ENCODE measurements at places on chromosomes 13 and 19.

DNA sequence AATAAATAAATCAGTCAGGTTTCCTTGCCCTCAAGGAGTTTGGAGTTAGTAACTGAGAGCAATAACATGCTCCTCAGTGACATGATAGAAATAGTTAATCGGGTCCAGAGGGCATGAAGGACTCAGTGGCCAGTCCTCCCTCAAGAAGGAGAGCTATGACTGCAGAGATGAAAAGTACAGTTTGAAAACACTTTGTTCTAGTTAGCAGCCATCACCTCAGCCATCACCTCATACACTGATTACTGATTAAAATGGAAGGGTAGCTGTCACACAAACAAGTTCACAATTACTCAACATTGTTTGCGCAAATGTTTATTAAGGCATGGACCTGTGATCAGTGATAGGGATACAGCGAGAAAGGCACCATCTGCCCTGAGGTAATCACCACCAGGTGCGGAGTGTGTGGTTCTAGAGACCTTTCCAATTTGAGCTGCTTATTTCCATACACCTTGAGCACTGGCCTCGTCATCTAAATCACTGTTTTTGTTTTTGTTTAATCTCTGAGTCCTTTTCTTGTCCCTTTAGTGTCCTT, 85.3 kb upstream of the RAP2A start:
- DNase-seq: no peak

- no peak for DNase-seq
Observed at GRCh38 chr13:110297766-110298504, 9.0 kb downstream of the COL4A1 start.

GRCh38 chr19:12937093-12937926, 1.1 kb upstream of the CALR start:
- DNase-seq: no peak

DNA sequence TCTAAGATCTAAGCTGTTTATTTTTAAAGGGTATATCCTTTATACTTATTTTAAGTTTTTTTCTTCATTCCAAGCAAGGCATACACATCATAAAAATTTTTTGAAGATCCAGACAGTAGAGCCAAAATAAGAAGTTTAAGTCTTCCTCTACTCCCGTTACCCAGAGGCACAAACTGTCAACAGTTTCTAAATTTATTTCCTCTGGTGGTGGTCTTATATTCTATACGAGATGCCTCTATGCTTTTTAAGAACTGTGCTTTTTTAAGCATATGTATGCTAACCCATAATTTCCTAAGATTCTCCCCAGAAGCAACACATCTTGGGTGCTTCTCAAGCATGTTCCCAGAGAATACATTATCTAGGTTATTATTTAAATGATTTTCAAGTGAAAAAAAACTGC, 383.6 kb downstream of the COG6 start:
- no peak for DNase-seq

DNA sequence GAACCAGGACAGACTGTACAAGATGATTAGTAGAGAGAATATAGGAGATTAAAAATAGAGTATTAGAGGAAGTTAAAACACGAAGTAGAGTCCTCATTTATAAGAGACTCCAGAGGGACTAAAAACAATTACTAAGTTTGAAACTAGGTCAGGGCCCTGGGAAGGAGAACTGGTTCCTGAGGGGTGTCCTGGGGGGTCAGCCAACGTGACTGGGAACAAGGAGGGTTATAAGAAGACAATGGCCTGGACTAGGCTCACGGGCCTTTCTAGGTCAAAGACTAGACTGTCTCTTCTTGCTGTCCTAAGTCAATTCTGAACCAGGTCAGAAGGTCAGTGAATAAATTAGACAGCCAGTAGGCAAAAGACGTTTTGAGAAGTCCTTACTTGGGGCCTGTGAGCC, 165.3 kb downstream of the IER2 start:
- no peak for DNase-seq

- no peak for DNase-seq
Observed at GRCh38 chr13:66345971-66346370, 884.2 kb downstream of the PCDH9 start.

GRCh38 chr13:108962654-108963053, 333.2 kb downstream of the MYO16 start:
- no peak for DNase-seq

GRCh38 chr13:71758828-71759227, 108.2 kb downstream of the DACH1 start:
- DNase-seq: no peak

- no peak for DNase-seq
Observed at GRCh38 chr19:51129716-51130115, 5.0 kb downstream of the SIGLEC9 start.

- DNase-seq: no peak
Observed at GRCh38 chr19:46840498-46840942, 10.1 kb downstream of the AP2S1 start.

DNA sequence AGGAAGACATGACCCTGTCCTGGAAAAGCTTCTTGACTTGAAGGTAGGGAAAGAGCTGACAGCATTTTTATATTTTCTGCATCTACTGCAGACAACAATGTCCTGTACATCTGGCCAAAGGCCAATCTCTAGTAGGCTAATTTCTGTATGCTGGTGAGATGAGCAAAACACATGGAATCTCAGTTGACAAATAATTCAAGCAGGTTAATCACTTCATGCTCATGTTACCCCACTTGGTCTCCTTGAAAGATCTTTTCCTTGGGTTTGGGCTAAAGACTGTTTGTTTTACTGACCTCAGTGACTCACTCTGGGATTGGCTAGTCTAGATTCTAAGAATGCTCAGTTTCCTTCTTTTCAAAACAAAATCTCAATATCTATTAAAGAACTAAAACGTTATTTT, 298.8 kb downstream of the LMO7 start:
- peak; percentile 12 for DNase-seq

DNA sequence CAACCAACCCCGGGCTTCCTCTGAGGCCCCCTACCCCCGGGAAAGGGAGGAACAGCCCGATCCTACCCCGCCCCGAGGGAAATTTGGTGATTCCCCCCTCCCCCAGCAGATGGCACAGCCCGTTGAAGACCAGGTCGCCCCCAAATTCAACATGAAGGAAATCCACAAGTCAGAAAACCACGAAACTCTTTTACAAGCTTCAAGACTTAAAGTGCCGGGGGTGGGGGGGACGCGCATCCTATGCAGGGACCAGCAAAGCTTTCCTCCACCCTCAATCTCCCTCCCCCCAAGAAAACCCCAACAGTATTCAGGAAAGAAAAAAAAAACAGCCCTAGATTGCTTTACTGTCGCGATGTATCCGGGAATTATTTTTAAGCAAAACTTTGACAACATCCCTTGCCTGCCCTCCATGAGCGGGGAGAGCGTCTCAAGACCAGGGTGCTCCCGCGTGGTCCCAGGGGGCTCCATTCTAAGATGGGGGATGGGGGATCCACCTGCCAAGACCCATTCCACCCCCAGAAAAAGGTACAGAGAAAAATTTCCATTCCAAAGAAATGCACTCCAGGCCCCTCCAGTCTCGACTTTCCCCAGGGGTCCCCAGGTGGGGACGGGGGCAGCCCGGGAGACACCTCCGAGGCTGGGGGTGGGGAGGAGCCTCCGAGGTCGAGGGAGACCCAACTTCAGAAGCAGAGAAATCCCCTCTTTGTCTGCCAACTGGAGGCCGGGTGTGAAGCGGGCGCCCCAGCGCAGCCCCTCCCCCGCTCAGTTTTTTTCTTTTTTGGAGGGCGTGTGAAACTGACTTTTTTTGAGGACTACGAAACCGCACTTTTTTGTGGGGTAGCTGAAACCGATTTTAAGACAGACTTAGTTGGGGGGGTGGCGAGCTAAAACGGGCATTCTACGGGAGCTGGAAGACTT, 1.5 kb downstream of the TCF3 start:
- DNase-seq: no peak

DNA sequence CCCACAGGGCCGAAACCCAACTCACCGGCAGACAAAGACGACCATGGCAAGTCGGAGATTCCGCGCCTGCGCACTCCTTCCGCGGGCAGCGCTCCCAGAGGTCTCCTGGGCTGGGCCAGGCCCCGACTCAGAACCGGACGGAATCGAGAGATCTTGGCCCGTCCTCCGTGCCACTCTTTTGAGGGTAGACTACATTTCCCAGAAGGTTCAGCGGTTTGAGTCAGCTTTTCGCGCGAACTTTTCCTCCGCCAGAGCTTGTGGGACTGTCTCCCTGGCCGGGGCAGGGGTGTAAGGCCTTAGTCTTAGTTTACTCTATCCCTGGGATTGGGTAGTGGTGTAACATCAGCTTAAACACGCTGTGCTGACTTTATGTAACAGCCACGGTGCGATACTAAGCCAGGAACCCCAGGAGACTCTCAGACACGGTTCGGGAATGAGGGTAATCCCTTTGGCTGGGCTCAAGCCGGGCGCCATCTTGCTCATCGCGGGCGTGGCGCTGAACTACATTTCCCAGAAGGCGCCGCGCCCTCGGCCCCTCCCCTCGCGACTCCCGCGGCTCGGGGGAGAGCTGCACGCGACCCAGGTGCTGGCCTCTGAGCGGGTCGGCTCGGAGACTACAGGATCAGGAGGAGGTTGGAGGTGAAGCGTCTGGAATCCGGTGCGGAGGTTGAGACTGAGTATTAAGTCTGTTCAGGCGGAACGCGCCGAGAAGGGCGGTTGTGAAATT, at the start of gene ZNF260:
Gene ZNF260 (minus strand): TSS at position 78 of the 727 bp plus-strand sequence. CDS start 13,033 bp downstream, outside the sequence.
- peak; percentile 100 for DNase-seq

DNA sequence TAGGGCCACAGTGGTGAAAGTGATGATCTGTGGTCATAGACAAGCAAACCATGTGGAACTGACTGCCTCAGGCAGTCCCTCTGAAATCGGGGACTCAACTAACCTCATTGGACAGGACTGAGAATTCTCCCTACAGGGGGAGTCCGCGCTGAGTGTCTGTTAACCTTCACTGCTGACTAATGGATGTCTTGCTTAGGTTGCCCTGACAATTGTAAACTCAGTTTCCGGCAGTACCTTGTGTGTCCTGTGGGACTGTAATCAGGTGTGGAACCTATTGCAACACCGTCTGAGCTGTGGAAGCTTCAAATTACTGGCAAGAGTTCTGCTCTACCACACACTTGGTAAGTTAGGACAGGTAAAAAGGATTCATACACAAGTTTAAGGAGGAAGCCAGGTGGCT, 21.8 kb downstream of the ZNF77 start:
- DNase-seq: no peak

GRCh38 chr13:69935043-69935442, 172.6 kb upstream of the ATXN8OS start:
- no peak for DNase-seq

DNA sequence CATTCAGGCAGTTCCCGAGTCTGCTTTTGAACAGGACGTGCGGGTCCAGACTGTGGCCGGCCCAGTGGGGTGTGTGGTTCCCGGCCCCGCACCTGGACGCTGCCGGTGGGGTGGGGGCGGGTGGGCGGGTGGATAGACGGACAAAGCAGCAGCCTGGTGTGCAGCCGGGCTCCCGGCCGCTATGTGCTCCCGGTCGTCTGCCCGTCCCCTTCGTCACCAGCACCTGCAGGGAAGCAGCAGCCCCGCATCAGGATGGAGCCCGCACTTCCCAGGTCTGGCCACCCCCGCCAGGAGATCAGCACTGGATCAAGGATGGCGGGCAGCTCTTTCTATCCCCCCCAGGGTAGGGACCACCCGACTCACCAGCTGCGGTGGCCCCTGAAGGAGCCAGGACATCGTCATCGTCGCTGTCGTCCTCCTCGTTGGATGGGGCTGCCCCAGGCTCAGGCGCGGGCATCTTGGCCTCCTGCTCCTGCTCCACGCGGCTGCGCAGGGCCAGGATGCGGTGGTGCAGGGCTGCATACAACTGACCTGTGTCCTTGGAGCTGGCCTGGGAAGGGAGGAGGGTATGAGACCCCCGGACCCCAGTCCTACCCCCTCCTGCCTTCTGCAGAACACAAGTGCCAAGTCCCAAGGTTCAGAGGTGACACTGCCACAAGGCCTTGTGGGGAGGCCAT, 3.5 kb downstream of the CAPS start:
- no peak for DNase-seq

DNA sequence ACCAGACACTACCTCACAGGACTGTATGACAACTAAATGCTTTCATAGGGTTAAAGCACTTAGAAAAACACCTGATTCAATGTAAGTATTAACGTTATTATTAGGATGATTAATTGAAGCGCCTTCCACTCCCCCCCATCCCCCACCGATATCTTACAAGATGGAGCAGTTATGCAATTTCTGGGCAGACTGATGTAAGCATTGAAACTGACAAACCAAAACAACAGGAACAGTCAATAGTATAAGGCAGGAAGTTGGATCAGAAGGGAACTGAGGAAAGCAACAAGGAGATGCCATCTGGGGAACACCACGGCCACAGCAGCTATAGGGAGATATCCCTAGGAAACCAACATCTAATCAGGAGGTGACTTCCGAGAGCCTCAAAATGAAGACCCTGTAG, 3.8 kb downstream of the LCP1 start:
- DNase-seq: no peak

DNA sequence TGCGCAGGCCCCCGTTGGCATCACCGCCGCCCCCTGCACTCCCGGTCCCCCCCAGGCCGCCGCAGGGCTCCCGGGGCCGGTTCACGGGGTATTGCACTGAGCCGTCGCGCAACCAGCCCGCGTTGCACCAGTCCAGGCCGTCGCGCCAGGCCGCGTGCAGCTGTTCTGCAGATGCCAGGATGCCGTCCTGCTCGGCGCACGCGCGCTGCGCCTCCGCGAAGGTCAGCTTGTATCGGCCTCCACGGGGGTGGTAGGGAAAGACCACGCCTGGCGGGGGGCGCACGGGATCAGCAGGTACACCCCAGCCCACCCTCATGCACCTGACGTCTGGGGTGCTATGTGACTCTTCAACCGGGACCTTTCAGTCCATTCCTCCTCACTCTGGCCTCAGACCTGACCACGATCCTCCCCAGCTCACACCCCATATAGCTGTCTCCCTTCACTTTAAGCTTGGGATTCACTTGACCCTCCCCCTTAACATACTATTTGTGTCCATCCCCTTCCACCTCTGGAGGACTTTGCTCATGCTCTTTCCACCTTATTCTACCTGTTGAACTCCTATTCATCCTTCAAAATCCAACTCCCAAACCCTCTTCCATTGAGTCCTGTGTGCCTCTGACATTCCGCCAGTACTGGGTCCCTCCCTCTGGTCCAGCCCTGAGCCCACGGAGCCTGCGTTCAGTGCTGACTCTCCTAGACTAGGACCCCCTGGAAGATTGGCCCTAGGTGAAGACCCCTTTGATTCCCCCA, 14.3 kb downstream of the TM6SF2 start:
- no peak for DNase-seq

DNA sequence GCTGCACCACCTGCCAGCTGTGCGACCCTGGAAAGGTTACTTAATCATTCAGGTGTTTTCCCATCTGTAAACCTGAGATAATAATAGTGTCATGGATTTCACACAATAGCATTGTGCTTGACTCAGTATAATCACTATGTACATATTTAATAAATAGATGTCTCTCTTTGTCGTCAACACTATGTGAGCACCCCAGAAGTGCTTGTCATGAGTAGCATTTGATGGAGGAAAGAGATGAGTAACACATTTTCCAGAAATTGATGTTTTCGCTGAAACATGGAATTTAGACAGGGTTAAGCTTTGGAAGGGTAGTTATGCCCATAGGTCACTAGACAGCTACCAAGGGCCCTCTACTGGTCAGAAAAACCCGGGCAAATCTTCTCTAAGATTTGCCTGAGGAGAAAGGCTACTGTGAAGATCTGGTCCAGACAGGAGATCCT, 9.5 kb upstream of the MBNL2 start:
- DNase-seq: no peak

GRCh38 chr19:45812297-45812696, 2.8 kb downstream of the RSPH6A start:
- no peak for DNase-seq

All from HS-27A (cell line).